ENCODE measurements at places on chromosomes 11 and 22.

DNA sequence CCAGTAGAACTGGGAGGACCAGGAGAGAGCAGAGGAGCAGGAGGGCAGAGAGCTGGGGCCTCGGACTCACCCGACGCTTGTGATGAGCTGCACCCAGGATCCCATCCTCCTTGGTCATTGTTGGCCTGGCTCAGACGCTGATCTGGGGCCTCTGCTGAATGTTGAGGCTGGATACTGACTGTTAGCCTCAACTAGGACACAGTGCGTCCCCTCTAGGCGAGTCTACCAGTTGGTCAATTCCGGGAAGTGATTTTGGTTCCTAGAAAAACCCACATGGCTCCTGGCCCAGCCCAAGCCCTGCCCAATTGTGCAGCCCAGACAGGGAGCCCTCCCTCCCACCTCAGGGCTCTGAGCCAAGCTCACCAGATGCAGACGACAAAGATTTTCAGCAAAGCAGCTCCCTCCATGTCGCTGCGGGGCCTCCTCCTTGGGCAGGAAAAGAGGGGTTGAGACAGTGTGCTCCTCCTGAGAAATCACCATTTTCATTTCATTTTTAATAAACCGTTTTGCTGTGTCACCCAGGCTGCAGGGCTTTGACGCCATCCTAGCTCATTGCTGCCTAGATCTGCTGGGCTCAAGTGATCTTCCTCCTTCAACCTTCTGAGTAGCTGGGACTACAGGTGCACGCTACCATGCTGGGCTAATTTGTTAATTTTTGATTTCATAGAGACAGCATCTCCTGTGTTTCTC is at the start of gene APOL4:
Gene APOL4, minus strand, starts transcription at position 180 of the 690 bp plus-strand sequence. Its CDS starts 75 bp downstream, at position 105.
- peak; percentile 90 for DNase-seq

DNA sequence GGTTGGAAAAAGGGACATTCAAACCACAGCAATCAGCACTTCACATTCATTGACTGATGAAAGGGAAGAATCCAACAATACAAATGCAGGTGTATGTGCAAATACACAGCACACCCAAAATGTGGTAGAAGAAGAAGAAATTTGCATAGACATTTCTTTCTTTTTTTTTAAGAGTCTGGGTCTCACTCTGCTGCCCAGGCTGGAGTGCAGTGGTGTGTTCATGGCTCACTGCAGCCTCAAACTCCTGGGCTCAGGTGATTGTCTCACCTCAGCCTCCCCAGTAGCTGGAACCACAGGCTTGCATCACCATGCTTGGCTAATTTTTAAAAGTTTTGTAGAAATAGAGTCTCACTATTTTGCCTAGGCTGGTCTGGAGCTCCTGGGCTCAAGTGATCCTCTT is 21.9 kb downstream of the CARS1 start:
- DNase-seq, result no peak

GRCh38 chr11:78355309-78355705 is 62.3 kb downstream of the GAB2 start:
- DNase-seq, result no peak

- peak; percentile 92 for DNase-seq
These were observed 41.1 kb downstream of the TST start for GRCh38 chr22:36977947-36978660.

DNA sequence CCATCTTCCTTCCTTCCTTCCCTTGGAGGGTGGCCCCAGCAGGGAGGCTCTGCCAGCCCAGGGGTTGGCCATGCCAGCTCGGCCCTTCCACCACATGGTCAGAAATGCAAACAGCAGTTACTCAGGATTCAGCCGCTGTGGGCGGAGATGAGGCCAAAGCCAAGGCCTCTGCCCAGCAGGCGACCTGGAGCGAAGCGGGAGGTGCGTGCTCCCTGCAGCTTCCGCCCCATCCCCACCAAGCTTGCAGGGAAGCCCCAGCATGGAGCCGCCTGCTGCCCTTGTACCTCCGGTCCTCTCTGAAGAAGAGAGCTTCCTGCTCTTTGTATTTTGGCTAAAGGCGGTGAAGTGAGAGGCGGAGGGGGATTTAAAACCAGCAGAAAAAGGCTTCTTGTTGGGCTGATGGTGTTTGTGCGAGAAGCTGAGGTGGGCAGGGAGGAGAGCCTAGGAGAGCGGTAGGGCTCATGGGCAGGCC is 50.4 kb downstream of the ANO1 start:
- DNase-seq, result peak; percentile 61

DNA sequence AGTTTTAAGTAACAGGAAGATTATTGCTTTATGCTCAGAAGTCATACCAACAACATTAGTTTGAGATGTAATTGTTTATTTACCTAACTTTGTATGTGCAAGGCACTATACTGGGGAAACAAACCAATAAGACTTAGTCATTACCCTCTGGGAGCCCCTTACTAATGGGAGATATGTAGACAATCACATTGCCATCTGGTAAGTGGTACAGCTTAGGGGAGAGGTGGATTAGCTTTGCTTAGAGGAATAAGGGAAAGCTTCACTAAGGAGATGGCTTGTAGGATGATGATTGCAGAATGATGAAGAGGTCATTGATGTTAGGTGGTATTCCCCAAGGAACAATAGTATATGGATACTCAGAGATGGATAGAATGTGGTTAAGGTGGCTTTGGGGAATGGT is 17.5 kb downstream of the EMSY start:
- DNase-seq, result no peak

- DNase-seq, result no peak
These were observed 2.5 kb downstream of the MAML2 start for GRCh38 chr11:96340555-96340885.

- no peak for DNase-seq
These were observed 700 bp downstream of the TTC17 start for GRCh38 chr11:43359422-43359818.

DNA sequence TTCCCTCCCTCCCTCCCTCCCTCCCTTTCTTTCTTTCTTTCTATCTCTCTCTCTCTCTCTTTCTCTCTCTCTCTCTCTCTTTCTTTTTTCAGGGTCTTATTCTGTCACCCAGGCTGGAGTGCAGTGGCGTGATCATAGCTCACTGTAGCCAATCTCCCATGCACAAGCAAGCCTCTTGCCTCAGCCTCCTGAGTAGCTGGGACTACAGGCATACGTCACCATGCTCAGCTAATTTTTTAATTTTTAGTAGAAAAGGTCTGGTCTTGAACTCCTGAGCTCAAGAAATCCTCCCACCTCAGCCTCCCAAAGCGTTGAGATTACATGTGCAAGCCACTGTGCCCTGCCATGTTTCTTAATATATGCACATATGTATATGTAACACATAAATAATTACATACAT is 19.0 kb downstream of the TSKU start:
- DNase-seq, result no peak

- DNase-seq, result no peak
These were observed 370.1 kb downstream of the OPCML start for GRCh38 chr11:133162227-133162626.

DNA sequence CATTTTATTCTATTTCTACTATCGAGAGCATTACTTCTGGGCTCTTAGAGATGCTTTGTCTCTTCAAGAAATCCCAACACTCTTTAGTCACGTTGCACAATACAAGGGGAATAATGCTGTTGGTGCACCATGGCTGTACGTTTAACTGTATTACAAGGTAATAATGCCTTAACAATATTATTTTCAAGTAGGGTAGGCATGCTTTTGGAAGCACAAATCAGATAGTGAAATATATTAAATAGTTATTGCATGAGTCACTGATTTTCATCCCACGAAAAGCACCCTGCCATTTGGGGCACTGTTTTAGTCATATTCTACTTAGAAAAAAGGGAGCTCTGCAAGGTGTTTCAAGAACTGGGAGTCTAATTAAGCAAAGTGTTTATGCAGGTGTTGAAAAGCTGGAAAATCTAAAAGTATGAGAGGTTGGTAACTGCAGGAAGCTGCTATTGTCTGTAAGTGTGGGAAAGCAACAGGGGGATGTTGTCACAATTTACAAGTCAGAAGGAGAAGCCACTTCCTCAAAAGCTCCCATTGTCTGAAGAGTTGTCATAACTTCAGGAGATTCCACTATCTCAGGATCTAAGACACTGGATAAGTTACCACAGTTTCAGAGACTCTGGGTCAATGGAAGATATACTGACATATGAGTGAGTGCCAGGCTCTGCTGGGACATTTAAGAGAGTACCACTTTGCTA is 218.2 kb downstream of the JRKL start:
- no peak for DNase-seq

Data from left hindlimb (tissue), 1 donor.